Naive thymus-derived CD4-positive, alpha-beta T cell (primary cell): ENCODE measurements at places on chromosomes 5 and 9. TPM values are rescaled to one million over a fixed set of nuclear protein-coding genes. Genes with fewer than 3 reads are reported as not detected.

The FBLL1 gene
- not detected for polyA plus RNA-seq

The GCNT4 gene
- polyA plus RNA-seq, result 2.3 TPM

The SPINK6 gene
- polyA plus RNA-seq, result not detected

The AK8 gene
- 0.12 TPM for polyA plus RNA-seq

The PCDHGB7 gene
- polyA plus RNA-seq, result not detected

The NRG2 gene
- not detected for polyA plus RNA-seq

The BTNL3 gene
- not detected for polyA plus RNA-seq

The SHISAL2B gene
- polyA plus RNA-seq, result not detected
